NCI-H510A treated with DMSO at 0.1 percent for 48 hours (cell line): ENCODE measurements at places on chromosomes 7 and 10.

DNA sequence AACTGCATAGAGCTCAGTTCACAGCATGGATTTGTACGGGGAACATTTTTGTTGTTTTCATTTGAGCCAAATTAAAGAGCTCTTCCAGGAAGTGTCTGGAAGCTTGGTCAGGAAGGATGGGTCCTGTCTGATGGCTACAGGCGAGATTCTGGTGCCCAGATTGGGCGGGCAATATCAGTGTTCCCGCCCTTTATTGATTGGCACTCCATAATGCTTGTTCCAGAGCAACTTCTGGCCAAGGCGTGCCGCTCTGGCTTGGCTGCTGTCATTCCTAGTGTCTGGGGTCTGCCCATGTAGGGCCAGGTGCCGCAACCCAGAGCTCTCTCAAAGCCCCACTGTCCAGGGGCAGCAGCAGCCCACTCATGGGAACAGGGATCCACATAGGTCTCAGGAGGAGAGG lies 45.9 kb downstream of the RAMP3 start:
- no peak for DNase-seq

- DNase-seq: no peak
Observed at GRCh38 chr10:91317541-91317940, 92.6 kb upstream of the HECTD2 start.

DNA sequence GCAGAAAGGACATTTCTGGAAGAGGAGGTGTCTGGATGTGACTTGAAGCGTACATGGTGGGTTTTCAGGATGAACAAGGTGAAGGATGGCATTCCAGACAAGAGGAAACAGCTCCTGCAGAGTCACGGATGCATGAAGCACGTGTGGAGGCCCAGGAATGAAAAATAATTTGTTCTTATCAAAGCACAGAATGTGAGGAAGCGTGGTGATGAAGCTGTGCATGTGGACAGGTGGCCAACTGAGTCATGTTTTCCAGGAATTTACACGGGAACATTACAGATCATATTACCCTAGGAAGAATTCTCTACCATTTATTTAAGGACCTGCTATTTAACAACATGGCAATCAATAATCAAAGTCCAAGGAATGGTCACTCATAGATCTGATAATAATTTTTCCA lies 413.2 kb upstream of the KLF6 start:
- no peak for DNase-seq

GRCh38 chr10:102998399-102998907 lies 80.4 kb downstream of the CNNM2 start:
- no peak for DNase-seq

- DNase-seq: no peak
Observed at GRCh38 chr10:3248526-3249306, 76.1 kb upstream of the PITRM1 start.

DNA sequence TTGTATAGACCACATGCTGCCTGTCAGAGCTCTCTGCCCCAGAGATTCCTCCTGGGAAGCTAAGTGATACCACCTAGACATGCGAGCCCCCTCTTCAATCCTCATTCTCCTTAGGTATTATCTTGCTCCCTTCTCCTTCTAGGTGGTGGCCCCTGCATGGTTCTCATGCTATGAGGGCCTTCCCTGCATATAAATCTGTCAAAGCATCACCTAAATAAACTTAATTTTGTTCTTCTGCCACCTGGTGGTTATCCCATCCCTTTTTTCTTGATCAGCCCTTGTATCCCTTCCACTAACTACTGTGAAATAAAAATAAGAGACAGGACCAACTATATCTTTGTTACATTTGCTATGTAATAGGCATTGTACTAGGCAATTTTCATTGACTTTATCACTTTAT lies 242.1 kb downstream of the CDC14C start:
- DNase-seq: no peak

DNA sequence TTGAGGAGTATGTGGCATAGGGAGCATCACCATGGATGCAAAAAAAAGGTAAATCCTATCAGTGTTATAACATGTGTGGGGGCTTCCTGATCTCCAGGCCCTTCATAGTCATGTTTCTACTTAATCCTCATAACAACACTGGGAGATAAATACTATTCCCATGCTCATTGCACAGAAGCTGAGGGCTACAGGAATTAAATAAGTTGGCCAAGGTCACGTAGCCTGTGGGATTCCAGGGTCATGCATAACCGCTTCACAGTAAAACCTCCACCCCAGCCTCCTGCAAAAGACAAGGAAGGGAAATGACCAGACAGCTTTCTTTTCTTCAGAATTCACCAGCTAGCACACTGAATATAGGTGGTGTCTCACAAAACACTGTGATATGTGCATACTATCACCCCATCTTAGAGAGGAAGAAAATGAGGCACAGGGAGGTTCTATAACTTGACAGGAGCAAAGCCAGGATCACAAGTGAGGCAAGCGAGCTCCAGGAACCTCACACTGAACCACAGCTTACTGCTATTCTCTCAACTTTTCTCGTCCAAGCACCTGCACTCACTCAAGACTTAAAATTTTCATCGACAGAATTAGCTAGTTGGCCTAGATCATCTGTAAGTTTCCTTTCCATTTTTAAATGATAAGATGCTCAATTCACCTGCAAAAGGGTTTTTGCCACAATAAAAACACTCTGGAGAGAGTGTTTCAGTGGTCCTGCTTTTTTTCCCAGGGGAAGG lies 13.4 kb downstream of the JAZF1 start:
- no peak for DNase-seq

GRCh38 chr7:29858191-29858951 lies 52.1 kb downstream of the WIPF3 start:
- DNase-seq: no peak

- no peak for DNase-seq
Observed at GRCh38 chr7:153942036-153942435, 110.2 kb upstream of the DPP6 start.

- no peak for DNase-seq
Observed at GRCh38 chr7:158264881-158265742, 322.5 kb downstream of the PTPRN2 start.

GRCh38 chr10:43686414-43686813 lies 37.7 kb upstream of the ZNF32 start:
- DNase-seq: no peak

- DNase-seq: no peak
Observed at GRCh38 chr10:6050801-6051445, 11.2 kb downstream of the IL2RA start.

DNA sequence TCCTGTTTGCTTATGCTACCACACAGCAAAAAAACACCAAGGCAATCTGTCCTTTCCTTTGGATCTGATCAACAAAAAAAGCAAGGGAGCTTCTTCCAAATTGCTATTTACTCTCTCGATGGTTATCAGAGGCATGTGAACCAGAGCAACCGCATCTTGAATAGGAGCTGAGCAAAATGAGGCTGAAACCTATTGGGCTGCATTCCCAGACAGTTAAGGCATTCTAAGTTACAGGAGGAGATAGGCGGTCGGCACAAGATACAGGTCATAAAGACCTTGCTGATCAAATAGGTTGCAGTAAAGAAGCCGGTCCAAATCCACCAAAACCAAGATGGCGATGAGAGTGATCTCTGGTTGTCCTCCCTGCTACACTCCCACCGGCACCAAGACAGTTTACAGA lies 76.8 kb upstream of the FRMD4A start:
- DNase-seq: no peak

DNA sequence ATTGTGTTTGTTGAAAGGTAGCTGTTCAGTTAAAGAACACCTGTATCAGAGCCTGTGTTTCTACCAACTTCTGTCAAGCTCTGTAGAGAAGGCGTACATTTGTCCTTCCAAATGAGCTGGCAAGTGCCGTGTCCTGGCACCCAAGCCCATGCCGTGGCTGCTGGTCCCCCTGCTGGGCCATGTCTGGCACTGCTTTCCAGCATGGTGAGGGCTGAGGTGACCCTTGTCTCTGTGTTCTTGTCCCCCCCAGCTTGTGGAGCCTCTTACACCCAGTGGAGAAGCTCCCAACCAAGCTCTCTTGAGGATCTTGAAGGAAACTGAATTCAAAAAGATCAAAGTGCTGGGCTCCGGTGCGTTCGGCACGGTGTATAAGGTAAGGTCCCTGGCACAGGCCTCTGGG lies 154.9 kb downstream of the EGFR start:
- DNase-seq: no peak

- DNase-seq: no peak
Observed at GRCh38 chr7:128790315-128791041, 1.3 kb upstream of the CCDC136 start.

GRCh38 chr7:64277630-64278029 lies 36.1 kb upstream of the ZNF736 start:
- no peak for DNase-seq

DNA sequence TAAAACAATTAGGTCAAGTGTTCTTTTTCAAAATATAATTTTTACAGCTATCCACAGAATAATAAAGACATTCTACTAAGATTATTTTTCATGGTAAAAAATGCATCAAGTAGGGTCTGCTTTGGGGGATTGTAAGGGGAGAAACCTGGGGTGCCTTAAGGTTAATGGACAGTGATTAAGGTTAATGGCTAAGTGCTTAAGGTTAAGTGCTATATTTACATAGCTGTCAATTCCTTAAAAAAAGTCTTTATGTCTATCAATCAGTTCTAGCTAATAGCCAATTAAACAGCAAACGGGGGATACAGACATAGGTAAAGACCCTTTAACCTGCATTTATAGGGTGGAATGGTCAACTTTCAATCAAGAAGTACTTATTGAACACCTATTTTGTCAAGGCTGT lies 284.5 kb upstream of the SEMA3A start:
- no peak for DNase-seq

- no peak for DNase-seq
Observed at GRCh38 chr10:42827201-42827600, 44.6 kb downstream of the BMS1 start.

- no peak for DNase-seq
Observed at GRCh38 chr7:35483568-35483967, 211.4 kb downstream of the HERPUD2 start.

DNA sequence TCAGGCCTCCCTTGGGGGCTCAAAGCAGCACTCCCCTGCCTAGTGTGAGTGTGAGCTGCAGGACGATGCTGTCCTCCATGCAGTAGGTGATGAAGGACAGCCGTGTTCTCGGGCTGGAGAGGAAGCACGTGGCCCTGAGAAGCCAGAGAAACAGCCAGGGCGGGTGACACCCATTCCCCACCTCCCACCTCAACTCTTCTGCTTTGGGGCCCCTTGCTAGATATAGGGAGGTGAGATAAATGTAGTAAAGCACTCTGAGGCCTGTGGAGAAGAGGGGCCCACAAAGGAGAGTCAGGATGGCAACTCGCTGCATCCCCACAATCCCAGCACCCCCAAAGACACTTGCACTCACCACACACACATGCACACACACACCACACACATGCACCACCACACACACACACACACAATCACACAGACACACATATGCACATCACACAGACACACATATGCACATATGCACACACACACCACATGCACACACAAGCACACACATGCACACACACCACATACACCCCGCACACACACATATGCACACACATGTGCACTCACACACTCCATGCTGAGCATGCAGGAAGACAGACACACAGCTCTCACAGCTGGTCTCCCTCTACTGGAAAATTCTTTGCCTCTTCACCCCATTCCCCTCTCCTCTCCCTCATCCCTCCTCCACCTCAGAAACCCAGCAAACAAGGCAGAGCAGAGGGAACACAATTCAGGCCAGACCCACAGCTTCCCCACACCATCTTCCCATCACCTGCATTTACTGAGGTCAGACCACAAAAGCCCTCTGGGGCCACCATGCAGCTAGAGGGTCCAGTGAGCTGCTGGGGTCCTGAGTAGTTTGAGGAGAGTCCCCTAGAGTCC lies 30.5 kb downstream of the ANXA8 start:
- DNase-seq: no peak

DNA sequence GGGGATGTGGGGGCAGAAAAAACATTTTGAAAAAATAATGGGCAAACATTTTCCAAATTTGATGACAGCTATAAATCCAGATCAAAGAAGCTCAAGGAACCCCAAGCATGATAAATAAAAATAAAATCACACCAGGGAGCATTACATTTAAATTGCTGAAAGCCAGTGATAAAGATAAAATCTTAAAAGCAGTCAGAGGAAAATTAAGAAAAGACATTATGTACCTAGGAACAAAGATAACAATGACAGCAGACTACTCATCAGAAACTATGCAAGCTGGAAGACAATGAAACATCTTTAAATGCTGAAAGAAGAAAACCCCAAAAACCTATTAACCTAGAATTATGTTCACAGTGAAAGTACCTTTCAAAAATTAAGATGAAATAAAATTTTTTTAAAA lies 23.3 kb downstream of the NEUROG3 start:
- no peak for DNase-seq

DNA sequence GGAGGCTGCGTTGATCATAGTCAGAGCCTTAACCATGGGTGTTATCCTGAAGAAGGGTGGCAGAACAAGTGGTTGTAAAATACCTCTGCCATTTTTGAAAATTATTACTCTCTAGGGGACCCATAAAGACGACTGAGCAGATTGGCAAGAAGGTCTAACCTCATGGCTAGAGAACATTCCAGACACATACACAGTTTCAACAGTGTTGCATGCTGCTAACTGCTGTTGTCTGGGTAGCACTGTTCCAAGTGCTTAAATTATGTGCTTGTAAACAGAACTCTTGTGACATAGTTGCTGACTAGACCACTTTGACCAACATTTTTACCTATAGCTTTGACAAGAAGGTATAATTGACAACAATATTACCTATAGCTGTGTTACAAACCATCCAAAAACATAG lies 46.1 kb upstream of the FOXP2 start:
- DNase-seq: no peak

GRCh38 chr7:28081016-28081415 lies 99.6 kb downstream of the JAZF1 start:
- no peak for DNase-seq

DNA sequence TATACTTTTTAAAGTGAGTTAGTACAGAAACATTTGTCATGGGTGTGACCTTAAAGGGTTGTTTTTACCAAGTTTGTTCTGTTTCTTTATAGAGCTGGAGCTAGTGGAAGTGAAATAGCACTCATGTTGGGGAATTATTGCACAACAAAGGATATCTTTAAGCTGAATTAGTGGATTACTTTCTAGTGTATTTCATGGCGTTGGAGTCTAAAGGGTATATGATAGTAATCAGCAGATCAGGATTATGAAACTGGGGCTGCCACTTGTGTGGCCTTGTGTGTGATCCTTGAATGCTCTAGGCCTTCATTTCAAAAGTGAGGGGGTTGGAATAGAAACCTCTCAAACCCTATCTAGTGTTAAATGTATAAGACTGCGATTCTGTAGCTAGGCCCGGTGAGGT lies 123.6 kb downstream of the LYZL1 start:
- DNase-seq: no peak

DNA sequence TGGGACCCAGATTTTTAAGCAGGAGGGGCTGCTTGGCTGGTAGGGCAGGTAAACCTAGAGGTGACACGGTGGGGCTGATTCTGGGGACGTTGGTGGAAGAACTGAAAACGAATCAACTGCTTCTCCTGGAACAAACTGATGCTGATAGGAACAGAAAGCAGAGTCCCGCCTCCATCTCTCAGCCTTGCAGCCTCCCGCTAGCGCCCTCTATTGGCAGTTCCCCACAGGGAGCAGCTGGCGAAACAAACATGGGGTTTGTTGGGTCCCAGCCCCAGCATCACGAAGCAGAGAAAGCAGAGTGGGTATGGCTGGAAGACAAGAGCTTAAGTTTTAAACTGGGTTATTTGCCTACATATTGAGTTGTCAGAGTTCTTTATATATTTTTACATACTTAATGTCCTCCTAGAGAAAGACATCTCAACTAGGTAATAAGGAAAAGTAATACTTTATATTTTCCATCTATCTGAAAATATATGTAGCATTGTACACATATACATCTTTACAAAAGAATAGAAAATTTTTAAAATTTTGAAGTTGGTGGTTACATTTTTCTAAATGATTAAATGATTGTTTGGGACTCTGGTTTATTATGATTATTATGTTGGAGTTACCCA lies 42.3 kb upstream of the FOXI2 start:
- no peak for DNase-seq

GRCh38 chr7:140448781-140449480 lies 30.4 kb downstream of the MKRN1 start:
- no peak for DNase-seq
